Breast epithelium (tissue), 4 donors: ENCODE measurements at places on chromosomes 5 and 9.

DNA sequence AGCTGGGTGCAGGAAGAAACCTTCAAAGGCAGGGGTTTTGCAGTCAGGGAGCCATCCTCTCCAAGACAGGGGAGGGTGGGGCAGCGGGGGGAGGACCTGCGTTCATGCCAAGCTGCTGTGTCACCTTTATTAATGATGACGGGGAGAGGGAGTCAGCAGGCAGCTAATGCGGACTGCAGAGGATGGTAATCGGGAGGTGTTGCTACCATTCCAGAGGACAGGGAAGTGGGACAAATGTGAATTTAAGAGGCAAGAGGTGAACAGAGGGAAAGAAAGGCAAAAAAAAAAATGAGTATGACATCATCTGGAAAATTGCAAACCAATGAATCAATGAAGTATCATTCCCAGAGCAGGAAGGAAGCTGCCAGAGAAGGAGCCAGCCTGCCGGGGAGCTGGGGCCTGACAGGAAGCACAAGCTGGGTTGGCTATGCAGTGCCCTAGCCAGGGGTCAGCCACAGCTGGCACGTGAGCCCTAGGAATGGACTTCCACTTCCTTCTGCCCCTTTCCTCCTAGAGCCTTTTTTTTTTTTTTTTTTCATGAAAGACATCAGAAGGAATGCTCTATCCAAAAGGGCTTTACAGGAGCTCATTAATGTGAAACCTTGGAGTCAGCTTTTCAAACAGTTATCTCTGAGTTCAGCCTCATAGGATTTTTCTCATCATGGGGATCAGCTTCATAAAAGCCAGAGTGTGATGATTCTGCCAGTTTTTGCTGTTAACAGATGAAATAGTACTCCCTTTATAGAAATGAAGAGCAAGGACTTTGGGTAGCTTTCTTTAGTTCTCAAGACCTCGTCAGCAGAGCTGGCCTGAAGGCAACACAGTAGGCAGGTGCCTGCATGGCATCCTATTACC is 9.2 kb downstream of the INSYN2B start:
- DNase-seq: no peak

GRCh38 chr5:98214240-98215051 is 559.0 kb upstream of the RGMB start:
- DNase-seq: no peak

GRCh38 chr9:130118841-130119518 is 53.2 kb upstream of the NCS1 start:
- DNase-seq: no peak

GRCh38 chr5:38071831-38072694 is 186.3 kb upstream of the EGFLAM start:
- DNase-seq: no peak

DNA sequence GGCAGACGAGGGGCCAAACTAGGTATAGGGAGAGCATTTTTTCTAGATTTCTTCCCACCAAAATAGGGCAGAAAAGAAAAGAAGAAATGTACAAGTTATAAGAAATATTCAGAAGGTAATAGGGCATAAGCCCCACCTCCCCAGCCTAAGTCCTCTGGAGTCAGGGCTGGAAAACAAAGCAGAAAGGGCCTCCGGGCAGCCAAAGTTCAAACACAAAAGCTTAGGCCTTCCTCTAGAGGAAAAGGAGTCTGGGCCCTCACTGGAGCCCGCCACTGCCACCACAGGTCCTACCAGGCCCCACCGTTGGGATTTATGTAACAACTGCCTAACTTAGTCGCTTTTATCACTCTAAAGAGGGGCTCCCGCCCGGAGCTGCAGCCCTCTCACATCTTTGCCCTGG is 27.6 kb downstream of the TBC1D2 start:
- DNase-seq: no peak

DNA sequence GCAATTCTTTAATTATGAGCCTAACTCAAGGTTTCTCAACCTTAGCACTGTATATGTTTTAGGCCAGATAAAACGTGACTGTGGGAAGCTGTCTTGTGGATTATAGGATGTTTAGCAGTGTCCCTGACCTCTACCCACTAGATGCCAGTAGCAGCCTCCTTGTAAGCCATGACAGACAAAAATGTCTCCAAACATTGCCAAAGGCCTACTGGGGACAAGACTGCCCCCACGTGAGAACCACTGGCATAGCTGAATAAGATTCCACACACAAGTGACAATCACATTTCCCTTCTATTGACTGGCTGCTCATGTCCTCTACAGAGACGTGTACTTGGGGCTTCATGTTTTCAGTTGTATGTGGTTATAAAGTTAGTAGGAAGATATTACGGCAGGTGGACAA is 55.4 kb downstream of the GOLM1 start:
- no peak for DNase-seq

GRCh38 chr9:106287731-106288130 is 575.2 kb upstream of the ZNF462 start:
- no peak for DNase-seq

GRCh38 chr9:34957492-34958410 is at the start of gene PHF24:
PHF24 (plus strand) TSS chr9:34958285; CDS start chr9:34971299, 13,014 bp downstream.
- DNase-seq: no peak
